ENCODE measurements at places on chromosomes 7 and 10.
A peak's percentile ranks its signal among the peaks of the same experiment; 100 is the strongest.

DNA sequence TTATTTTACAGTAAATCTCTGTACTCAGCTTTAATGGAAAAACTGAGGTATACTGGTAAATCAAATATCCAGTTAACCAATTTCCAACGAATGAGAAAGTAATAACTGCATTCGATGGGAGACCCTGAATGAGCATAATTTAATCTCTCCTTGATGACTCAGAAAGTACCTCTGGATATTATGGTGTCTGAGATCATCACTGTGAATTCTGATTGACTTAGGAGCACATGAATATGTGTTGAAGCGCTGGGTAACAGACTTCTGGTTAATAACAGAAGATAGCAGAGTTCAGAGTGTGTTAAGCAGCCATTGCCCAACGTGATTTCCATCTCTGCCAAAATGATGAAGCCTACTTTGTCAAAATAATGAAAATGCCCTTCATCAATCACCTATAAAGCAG lies 116.6 kb downstream of the NRP1 start:
- no peak for DNase-seq

DNA sequence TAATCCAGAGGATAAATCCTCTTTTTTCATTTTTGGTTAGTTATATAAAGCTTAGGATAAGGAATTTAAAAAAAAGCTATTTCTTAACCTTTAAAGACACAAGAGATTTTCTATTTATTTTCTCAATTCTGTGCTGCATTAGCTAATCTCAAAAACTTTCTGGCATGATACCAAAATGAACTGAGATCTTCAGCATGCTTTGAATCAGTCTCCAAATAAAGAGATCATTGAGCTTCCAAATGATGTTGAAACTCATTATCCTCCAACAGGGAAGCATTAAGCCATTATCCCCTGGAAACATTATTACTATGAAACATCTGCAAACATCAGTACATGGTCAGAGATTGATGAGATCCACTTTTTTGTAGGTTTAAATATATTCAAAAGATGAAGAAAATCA lies 350.3 kb upstream of the TEX47 start:
- no peak for DNase-seq

DNA sequence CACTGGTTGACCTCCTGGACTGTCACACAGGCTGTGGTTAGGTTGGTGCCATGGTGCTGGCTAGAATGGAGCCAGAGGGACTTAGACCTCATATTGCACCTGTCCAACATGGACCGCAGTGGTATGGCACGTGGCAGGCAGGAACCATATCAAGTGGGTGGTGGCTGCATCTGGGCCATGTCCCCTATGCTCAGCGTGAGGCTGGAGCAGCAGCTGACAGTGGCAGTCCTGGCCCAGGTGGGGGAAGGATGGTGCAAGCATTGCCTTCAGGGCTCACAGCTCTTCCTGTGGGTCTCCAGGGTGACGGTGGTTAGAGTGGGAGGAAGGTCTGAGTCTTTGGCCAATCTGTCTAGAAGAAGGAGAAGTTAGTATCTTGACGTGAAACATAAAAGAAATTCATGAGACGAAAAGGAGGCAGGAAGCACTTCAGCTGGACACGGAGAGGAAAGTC lies 54.5 kb upstream of the PFKFB3 start:
- no peak for DNase-seq

- no peak for DNase-seq
These were observed 81.0 kb downstream of the CPED1 start for GRCh38 chr7:121069346-121070100.

- no peak for DNase-seq
These were observed 103.8 kb downstream of the MLLT10 start for GRCh38 chr10:21637795-21638194.

DNA sequence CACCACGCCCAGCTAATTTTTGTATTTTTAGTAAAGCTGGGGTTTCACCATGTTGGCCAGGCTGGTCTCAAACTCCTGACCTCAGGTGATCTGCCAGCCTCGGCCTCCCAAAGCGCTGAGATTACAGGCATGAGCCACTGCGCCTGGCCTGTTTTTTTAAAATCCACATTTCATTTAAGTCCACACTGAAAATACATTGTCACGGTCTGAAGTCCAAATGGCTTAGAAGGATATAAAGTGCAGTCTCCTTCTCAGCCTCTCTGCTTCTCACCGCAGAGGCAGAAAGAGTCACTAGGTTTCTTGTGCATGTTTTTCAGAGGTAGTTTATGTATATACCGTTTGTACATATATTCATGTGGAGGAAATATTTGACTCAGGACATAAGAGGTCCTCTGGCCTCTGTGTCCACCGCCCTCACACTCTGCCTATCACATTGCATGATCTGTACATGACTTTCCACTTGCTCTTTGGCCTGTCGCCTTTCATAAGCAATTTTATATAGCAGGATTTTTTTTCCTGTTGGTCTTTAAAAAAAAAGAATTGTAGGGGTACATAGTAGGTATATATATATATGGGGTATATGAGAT lies 42.9 kb downstream of the BLNK start:
- DNase-seq = no peak

GRCh38 chr10:49597426-49598163 lies 12.5 kb upstream of the SLC18A3 start:
- DNase-seq = no peak

GRCh38 chr7:96424411-96424810 lies 102.5 kb upstream of the SLC25A13 start:
- no peak for DNase-seq

- DNase-seq = no peak
These were observed 129.2 kb upstream of the COL1A2 start for GRCh38 chr7:94265456-94265855.

GRCh38 chr7:108000875-108001763 lies 1.8 kb downstream of the LAMB1 start:
- DNase-seq = no peak

DNA sequence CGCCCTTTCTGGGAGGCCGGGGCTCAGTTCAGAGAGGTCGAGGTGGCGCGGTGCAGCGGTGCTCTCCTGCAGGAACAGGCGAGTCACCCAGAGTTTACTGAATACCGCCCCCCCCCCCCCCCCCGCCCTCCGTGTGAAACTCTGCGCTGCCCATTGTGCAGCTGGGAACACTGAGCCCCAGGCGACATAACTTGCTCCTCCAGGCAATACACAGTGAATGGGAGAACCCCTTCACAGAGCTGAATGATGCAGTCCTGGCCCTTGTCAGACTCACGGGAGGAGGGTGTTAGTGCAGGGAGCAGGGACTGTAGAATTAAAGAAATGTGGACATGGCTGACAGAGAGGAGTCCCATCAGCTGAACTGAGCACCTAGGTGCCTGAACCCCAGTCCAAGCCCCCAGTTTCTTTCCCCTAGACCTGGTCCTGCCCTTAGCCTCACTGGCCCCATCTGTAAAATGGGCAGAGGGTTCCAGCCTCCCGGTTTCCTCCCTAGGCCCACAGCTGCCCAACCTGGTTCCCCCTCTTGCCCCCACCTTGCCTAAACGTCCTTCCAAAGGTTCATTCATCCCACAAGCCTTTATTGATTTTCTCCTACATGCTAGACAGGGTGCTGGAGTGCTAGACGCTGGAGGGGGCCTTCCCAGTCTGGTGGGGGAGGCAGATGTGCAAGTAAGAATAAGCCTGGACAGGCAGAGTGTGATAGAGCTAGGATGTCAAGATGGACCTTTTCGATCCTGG lies 869 bp upstream of the LOXL4 start:
- DNase-seq = no peak

- no peak for DNase-seq
These were observed 101.0 kb downstream of the GSAP start for GRCh38 chr7:77315182-77315591.

DNA sequence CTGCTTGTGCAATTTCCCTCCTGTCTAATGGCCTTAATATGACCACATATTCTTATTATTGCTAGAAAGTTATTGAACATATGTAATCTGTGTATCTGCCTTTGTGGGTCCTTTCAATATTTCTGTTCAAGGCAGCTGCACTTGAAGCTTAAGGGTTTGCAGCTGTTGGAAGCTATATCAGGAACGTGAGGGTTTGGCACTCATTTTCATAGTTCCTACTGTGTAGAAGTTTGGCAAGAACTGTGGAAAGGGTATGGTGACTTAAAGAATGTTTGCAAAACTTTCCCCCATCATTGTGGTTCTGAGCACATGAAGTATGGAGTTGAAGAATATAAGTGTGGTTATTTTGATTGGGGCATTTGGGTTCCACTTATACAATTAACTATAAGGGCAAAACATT lies 144.7 kb upstream of the SEMA3A start:
- no peak for DNase-seq

DNA sequence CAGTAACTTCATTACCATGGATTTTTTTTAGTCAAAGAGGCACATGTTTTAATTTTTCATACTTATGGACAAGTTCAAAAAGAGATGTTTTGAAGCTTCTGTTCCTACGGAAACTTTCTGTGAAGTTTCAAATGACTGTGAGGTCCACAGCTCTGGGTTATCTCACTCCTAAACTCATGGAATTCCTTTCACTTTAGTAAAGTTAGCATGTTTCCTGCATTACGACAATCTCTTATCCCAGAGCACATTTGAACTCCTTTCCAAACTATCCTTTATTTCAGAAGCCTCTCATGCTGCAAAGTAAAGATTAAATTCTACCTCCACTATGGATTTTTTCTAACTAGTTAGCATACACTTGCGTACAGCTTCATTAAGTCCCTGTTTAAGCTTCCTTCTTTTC lies 15.3 kb upstream of the ADD3 start:
- DNase-seq = no peak

GRCh38 chr7:16061011-16061410 lies 360.3 kb downstream of the CRPPA start:
- DNase-seq = no peak

DNA sequence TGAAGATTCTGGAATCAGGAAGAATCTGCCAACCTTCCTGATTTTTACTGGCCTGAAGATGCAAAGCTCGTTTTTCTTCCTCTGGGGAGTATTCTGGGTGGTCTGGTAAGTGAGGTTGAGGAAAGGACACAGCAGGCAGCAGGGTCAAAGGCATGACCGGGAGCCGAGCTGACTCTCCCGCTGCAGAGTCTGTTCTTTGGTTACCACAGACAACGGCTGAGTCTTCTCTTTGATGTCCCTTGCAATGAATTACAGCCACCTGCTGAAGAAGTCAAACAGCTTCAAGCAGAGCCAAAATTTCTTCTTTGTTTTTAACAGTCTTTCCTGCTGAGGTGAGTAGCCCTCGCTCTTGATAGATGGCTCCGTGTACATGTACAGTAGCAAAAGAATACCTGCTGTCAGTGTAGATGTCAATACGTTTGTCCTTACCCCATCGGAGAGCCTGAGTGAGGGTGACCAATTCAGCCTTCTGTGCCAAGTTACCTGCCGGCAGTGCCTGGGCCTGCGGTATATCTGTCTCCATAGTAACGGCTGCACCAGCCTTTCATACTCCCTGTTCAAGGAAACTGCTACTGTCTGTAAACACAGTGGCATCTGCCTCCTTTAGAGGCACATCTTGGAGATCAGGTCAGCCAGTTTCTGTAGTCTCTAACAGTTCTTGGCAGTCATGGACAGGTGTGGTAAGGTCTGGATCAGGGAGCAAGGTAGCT lies 76.4 kb downstream of the PRR15 start:
- no peak for DNase-seq

GRCh38 chr10:10642189-10642588 lies 375.5 kb upstream of the CELF2 start:
- DNase-seq = no peak

DNA sequence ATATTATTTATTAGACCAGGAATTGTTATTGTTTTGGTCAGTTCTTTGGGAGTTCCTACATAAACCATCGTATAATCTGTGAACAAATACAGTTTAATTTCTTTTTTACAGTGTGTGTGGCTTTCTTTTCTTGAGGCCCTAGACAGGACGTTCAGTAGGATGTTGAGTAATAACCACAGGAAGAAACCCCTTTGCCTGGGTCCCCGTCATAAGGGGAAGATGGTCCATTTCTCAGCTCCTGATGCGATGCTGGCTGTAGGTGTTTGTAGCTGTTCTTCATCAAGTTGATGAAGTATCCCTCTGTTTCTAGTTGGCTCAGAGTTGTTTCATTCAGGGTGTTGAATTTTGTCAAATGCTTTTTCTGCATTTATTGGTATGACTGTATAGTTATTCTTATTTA lies 219.7 kb upstream of the ADARB2 start:
- DNase-seq = no peak

GRCh38 chr10:63763744-63764143 lies 242.5 kb downstream of the REEP3 start:
- DNase-seq = no peak

DNA sequence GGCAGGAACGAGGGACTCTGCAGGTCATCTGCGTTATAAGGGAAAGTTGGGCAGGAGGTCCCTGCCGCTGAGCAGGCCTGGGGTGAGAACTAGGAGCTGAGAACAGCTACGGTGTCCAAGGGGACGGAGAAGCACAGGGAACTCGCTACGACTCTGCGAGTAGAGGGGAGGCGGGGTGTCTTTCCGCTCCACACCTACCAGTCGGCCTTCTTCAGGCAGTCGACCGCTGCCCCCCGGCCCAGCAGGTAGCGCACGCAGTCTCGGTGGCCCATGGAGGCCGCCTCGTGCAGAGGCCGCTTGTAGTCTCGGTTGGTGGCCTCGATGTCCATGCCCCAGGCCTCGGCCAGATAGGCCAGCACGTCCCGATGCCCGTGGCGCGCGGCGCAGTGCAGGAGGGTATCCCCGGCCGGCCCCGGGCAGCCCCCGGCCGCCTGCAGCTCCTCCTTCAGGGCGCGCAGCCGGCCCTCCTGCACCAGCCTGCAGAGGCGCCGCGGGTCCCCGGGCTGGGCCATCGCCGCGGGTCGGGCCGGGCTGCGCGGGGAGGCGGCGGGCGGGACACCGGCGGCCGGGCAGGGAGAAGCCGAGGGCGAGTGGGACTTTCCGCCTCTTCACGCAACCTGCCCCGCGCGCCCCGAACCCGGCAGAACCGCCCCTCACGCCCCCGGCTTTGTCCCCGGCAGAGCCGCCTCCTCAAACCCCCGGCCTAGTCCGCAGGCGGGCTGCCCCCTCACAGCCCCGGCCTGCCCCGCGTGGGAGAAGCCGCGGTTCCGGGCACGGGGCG lies 660 bp downstream of the ANKRD16 start:
- DNase-seq = peak; percentile 55

DNA sequence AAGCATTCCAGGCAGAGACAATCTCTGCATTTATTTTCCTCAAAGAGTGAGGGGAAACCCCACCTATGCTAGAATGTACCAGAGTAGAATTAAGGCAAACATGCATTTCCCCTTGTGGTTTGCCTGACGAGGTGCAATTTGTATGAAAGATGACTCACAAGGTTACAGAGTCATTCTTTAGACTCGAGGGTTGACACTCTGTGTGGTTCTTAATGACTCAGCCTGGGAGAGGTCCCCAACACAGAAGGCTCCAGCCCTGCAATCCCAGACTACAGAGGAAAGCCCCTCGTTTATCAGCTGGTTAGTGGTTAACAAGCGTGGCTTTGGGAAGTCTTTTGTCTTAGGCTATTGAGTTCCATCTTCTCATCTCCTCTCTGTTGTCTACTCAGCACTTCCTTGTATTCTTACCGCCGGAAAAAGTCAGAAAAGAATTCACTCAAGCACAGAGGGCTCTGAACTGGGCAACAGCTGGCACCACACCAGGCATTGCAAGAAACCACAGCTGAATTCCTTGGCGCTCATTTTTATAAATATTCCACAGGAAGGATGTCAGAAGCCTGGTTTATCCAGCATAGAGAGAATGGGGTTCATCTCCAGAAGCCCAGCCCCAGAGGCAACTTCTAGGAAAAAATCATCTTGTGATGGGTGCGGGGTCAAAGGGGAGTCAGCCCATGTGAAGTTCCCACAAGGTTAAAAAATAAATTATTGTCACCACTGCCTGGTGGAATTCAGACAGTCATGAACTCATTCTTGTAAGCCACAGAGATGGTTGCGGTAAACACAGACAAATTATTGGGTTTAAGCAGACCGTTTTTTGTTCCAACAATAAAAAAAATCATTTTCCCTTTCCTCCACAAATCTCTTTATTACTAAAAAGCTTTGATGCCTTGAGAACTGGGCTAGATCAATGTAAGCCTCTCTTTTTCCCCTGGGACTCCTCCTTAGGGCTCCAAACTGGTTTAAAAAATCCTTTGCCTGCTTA lies 24.5 kb upstream of the SVIL start:
- peak; percentile 54 for DNase-seq
